ENCODE measurements at places on chromosomes 6 and 20.
A peak's percentile ranks its signal among the peaks of the same experiment; 100 is the strongest.

DNA sequence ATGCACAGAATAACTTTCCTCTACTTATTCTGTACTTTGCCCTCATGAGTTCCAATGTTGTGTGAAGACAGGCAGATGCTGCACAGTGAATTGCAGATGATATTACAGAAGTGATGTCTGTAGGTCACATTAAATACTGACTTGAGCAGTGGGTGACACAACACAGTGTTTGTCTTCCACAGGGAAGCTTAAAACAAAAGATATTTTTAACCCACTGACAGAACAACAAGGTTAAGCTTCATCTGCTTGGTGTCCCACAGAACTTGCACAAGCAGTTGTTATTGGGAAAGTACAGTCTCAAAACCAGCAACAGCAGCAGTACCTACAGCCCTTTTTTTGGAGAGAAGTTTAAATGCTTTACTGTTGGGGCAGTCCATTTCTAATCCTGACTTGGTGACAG, 10.5 kb downstream of the SUMO4 start:
- DNase-seq: no peak

GRCh38 chr20:37598100-37598543, 70.4 kb upstream of the BLCAP start:
- no peak for DNase-seq

GRCh38 chr20:49169547-49169946, 18.6 kb downstream of the STAU1 start:
- no peak for DNase-seq

DNA sequence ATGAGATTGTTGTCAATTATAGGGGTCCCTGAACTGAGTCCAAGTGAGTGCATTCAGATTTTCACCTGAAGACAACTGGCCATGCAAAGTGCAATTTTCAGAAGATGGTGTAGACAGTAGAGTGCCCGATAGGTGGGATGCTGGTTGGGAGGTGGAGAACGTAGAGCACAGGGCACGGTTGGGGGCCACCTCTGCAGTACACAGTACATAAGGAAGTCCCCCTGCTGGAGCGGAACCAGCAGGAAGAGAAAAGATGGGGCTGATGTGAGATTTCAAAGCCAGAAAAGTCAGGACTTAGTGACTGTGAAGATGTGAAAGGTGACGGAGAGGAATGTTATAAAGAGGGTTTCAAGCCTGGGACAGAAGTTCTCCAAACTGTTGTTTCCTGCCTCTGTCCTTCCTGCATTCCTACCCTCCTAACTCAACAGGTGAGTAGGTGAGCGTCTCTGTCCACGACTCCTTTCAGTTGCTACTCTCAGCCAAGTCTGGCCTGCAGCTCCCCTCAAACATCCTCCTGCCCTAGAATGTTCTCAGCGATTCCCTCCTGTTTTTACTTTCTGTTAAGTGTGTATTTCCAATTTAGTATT, 330.8 kb downstream of the PRL start:
- DNase-seq: no peak

DNA sequence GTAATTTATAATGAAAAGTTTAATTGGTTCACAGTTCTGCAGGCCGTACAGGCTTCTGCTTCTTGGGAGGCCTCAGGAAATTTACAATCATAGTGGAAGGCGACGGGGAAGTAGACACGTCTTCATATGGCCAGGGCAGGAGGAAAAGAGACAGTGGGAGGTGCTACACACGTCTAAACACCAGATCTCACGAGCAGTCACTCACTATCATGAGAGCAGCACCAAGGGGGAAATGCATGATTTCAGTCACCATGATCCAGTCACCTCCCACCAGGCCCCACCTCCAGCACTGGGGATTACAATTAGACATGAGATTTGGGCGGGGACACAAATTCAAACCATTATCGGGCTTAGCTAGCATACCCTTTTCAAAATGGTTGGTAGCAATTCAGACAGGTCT, 41.2 kb downstream of the EIF2S2 start:
- DNase-seq: no peak

- DNase-seq: no peak
Observed at GRCh38 chr6:125192610-125192930, 39.0 kb downstream of the TPD52L1 start.

- peak; percentile 51 for DNase-seq
Observed at GRCh38 chr6:90080876-90081481, 186.7 kb downstream of the GJA10 start.

DNA sequence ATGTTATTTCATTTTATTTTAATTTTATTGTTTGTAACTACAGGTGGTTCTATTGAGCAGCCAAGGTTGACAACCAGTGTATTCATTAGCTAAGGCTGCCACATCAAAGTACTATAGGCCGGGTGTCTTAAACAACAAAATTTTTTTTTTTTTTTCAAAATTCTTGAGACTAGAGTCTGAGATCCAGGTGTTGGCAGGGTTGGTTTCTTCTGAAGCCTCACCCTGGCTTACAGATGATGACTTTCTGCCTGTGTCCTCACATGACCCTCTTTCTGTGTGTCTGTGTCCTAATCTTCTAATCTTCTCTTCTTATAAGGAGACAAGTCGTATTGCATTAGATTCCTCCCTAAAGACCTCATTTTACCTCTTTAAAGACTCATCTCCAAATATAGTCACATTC, 208.4 kb downstream of the MANEA start:
- DNase-seq: no peak

GRCh38 chr20:23193801-23194384, 107.8 kb upstream of the CD93 start:
- no peak for DNase-seq

GRCh38 chr6:145704143-145704781, 31.1 kb downstream of the EPM2A start:
- no peak for DNase-seq

DNA sequence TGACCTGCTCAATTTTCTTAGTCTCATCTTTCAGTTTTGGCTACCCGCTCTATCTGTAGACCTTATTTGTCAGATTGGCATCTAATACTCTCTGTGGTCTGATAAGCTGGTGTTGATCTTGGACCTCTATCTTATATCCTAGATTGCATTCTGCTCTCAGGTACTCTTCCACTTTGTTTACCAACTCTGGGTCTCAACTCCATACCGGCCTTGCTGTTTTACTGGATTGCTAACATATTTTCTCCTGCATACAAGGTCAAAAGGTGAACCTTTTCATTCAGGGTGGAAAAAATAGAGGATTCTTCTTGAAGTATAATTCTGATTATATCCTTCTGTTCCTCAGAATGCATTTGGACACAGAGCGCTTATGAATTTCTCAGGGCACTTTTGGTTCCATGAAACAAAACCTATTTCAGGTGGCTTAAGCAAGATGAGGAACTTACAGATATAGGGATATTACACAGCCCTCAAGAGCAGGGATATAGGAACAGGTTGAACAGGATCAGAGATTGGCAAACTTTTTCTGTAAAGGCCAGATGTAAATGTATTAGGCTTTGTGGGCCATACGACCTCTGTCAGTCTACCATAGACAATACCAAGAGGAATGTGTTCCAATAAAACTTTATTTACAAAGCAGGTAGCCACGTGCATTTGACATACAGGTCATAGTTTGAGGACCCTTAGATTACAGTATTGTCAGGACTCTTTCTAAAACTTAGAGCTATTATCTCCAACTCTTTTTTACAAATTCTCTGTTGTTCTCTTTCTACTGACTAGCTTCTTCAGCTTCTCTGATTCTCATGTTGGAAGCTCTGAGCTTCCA, 2.5 kb upstream of the SH3BGRL2 start:
- DNase-seq: no peak

GRCh38 chr20:9068841-9069663, at the start of gene PLCB4:
PLCB4 (plus strand) TSS chr20:9069087; CDS start chr20:9307815, 238,728 bp downstream.
- DNase-seq: no peak

DNA sequence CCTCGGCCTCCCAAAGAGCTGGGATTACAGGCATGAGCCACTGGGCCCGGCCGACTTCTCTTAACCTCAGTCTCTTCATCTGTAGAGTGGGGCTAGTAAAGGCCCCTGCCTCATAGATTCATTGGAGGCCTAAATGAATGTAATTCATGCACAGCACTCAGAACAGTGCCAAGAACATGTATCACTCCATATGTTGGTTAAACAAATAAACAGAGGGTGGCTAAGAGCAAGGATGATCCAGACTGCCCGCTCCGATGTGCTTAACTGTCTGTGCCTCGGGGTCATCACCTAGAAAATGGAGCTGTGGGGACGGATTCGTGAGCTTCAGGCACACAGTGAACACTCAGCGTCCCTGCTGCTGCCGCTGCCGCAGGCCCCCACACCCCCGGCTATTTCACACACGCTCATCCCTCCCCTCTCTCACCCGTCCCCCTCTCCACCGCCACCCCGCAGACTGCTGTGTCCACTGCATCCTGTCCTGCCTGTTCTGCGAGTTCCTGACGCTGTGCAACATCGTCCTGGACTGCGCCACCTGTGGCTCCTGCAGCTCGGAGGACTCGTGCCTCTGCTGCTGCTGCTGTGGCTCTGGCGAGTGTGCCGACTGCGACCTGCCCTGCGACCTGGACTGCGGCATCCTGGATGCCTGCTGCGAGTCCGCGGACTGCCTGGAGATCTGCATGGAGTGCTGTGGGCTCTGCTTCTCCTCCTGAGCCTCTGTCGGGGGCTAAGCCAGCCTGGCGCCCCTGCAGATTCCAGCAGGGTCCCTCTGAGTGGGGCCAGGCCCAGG, 14.8 kb downstream of the MDFI start:
- no peak for DNase-seq

DNA sequence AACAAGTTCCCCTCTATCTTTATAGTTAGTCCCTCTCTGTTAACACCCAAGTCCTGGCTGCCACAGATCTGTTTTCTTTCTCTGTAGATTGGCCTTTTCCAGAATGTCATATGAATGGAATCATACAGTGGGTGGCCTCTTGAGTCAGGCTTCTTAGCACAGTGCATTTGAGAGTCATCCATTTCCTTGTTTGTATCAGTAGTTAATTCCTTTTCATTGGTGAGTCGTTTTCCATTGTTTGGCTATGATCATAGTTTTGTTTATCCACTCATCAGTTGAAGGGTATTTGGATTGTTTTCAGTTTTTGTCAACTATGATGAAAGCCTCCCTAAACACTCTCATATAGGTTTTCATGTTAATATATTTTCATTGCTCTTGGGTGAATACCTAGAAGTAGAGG, 248.3 kb downstream of the ARID1B start:
- DNase-seq: no peak

GRCh38 chr6:5087389-5087788, 2.2 kb downstream of the PPP1R3G start:
- no peak for DNase-seq

DNA sequence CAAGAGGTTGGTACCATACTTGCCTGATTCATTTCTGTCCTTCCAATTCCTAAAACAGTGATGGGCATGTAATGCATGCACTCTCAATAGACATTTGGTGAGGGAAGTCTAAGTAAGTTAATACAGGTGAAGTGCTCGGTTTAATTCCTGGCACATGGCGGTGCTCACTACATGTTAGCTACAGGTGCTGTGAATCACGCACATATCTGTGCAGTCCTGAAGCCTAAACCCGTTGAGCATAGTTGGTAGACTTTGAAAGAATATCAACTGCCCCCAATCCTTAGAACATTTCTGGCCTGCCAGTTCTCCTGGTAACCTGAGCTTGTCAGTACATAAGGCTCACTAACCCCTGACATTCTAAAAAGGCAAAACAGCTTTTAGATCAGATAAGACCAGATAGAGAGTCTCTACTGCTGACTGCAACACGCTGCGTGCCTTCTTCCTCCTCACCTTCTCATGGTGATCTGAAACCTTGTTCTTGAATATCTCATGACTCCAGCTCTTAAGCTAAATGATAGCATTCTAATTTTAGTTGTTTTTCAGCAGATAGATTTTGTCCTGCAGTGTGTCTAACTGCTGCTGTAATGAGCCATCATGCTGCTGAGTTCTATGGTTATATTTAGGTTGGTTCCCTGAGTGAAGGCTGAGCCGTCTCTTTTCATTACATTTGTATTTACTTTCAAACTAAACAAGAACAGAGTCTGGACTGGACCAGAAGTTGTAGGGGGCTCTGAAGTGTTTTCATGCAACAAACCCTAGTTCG, 328.5 kb upstream of the QKI start:
- no peak for DNase-seq

DNA sequence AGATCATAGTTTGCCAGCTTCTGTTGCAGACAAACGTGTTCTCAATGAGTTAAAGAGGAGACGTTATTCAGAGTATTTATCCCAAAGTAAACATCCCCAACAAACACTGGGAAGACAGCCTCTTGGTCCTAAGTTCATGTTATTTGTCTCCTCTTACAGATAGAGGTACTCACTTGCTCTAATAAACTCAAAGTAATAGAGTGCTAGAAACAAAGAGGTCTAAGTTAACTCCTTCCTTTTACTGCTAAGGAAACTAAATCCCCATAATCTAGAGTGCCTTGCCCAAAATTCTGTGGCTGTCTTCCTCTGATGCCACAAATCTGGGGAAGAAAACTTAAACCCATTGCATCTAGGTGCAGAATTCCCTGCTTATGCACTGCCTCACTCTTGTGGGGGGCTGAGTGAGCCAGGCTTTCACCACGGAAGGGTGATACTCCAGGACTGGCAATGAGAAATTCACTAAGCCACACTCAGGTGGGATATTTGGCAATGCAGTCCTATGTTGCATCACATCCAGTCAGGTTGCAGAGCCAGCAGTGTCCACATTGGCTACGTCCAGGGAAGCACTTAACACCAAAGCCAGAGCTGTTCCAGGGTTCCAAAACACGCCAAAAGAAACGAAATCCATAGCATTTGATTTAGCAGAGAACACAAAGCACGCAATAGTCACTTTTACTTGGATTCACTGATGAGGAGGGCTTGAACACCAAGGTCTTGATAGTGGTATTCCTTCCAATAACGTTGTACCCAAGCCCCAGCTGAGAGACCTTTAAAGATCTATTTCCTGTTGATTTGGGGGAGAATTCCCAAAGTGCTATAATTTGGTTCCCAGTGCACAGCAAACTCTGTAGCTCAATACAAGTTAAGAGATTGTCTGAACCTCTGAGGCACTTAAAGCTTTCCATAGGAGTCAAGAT, 81.0 kb upstream of the FOXQ1 start:
- DNase-seq: no peak

- no peak for DNase-seq
Observed at GRCh38 chr6:46058951-46059350, 43.3 kb upstream of the CLIC5 start.

DNA sequence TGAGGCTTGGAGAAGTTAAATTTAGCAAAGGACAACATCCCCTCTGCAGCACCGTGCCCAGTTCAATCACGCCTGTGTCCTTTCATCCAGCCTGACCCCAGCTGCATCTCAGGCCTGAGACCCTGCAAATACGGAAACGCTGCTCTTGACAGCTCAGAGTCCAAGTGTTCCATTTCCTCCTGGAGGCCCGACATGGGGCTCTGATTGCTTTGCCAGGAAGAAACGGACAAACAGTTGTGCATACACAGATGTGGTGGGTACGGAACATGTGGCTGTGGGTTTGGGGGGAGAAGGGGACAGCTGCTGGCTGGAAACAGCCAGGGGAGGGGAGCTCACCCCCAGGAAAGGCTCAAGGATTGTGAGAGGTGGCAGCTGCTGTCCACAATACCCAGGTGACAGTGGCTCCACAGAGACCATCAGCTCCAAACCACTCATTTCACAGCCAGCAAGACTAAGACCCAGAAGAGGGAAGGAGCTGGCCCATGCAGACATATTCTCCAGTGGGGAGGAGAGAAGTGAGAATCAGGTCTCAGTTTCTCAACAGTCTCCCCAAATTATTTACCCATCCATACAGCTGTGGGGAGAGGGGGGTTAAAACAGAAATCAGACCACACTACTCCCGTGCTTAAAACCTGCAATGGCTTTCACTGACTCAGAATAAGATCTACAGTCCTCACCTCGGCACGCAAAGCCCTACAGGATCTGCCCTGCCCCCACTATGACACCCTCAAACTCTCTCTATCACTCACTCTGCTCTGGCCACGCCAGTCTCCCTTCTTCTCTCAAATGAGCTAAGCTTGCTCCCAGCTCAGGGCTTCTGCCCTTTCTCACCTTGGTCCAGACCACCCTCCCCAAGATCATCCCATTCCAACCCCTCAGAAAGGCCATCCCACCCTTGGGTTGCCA, 89.1 kb downstream of the PREX1 start:
- no peak for DNase-seq
